GM04503 (cell line): ENCODE measurements at places on chromosomes 6 and 20.
A peak's percentile ranks its signal among the peaks of the same experiment; 100 is the strongest.

DNA sequence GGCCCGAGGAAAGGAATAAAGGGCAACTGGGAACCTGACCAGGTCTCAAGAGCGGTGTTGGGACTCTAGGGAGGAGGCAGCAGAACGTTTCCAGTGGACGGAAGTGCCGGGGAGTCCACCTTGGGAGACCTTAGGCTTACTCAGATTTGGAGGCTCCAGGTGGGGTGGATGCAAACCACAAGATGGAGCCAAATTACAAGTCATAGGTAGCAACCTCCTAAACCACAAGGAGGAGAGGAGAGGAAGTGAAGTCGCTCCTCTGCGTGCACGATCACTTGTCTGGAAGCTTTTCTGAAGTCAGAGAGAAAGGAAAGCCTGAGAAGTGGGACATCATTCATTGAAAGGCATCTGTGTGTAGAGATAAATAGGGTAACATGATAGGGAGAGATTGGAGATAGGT is 9.3 kb downstream of the HLA-DOA start:
- no peak for DNase-seq

GRCh38 chr6:16103722-16104121 is 25.2 kb upstream of the MYLIP start:
- no peak for DNase-seq

DNA sequence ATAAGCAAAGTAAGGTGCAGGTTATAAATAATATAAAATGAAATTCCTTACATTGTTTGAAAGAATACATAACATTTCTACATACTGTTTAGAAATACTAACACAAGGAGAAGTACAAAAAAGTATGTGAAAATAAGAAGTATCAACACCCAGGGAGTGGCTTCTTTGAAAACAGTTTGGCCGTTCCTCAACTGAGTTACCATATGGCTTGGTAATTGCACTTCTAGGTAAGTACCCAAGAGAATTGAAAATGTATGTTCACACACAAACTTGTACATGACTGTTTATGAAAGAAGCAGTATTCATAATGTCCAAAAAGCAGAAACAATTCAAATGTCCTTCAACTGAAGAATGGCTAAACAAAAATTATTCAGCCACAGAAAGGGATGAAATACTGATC is 30.7 kb downstream of the PAK5 start:
- DNase-seq = no peak

DNA sequence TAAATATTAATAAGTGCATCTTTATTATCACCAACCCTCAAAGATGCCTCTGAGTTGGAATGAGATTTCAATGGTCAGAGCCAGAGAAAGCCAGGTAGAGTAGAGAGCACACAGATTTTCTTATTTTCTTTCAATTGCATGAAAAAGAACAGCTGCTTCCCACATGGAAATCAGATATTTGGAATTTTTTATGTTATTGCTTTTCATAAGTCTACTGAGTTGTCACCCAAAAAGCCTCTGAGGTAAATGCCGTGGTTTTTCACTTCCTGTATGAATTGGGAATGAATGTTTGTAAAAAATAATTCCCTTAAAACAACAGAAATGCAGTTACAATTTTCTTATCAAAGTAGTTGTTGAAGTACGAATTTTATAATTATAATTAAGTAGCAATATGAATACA is 563.1 kb downstream of the RFPL4B start:
- no peak for DNase-seq

DNA sequence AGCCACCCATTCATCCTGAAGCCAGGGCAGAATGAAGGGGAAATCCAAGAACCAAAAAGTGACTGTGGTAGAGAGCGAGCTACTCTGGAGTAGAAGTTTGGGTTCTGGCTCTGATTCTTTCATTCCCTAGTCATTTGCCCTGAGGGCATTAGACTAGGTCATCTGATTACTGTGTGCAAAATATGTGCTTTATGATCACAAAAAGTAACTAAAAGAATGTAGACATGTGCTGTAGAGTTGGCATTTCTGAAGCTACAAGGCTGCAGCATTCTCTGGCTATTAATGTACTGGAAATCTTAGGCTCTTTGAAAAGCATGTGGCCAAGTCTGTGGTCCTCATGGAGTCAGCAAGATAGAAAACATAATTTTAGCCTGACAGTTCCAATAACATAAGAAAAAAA is 94.2 kb downstream of the TBC1D7 start:
- DNase-seq = peak; percentile 67

- DNase-seq = no peak
Observed at GRCh38 chr6:152173957-152174356, 366.5 kb downstream of the ESR1 start.

DNA sequence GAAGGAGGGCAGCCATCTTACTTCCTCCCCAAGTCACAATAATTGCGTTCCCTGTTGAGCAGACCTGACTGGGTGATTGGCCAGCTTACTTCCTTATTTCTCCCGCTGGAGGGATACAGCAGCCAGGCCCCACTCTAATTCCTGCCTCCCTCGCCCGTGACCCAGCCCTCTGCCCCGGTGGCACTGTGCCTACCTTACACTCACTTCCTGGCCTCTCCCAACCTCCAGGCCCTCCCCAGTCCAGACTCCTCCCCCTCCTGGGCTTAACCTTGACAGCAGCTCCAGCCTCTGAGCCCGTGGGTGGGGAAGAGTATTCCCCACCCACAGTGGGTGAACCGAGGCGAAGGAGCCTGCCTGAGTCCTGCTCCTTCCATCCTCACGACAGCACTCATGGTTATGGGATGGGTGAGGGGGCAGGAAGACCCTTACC is 3.0 kb downstream of the BAK1 start:
- DNase-seq = no peak

GRCh38 chr6:2977799-2978590 is 6.6 kb upstream of the SERPINB6 start:
- DNase-seq = no peak

- DNase-seq = no peak
Observed at GRCh38 chr6:80029470-80029869, 25.0 kb downstream of the TTK start.

DNA sequence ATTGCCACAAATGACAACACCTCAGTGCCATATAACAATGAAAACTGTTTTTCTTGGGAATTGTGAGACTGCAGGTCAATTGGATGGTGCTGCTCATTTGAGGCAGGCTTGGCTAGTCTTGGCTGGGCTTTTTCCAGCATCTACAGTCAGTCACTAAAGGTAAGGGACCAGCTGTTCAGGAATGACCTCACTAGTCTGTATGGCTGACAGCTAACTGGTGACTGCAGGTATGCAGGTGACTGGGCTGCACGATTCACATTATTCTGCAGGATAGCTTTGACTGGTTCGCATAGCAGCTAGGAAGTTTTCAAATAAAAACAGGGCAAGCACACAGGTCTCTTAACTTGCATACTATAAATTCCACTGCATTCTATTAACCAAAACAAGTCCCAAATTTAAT is 22.1 kb upstream of the HMGCLL1 start:
- DNase-seq = no peak

GRCh38 chr6:31588871-31589650 is 3.0 kb downstream of the LST1 start:
- DNase-seq = no peak

DNA sequence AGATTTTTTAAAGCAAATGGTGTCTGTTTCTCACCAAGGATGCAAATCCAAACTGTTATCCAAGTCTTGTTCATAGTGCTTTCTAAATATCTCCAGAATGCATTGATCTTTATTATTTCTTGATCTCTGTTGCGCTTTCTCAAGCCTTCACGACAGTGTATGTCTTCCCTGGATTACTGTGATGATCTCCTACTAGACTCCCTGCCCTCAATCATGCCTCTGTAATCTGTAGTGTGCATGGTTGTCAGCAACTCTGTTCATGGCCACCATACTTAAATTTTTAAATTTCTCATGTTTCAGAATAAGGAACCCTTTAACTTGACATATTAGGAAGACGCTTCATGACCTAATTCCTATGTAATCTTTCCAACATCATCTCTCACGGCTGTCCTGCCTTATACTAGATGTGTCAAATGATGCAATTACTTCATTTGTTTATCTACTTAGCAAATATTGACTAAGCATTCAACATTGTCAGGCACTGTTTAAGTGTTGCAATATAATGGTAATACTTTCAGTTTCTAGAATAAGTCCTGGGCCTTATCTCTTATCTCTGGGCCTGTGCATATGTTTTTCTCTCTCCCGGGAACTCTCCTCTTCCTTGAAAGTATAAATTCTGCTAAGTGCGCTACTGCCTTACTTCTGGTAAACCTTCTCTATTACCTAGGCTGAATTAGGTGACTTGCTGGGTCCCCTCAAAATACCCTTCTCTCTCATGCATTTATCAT is 25.6 kb upstream of the AHI1 start:
- DNase-seq = no peak

DNA sequence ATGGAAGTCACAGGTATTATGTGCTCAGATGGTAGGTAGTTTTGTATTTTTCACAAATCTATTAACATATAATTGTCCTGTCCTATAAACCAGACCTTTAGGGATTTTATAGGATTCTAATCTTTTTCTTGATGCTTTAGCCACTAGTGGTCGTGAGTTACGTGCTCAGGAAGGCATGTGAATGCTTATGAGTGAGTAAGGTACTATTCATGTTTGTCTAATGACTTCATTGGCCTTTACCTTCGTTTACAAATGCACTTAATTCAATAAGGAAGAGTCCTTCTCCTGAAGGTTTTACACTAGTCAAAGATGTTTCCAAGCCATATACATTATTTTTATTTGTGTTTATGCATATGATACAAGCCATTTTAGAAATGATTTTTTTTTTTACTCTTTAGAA is 23.0 kb downstream of the PACRG start:
- DNase-seq = no peak

DNA sequence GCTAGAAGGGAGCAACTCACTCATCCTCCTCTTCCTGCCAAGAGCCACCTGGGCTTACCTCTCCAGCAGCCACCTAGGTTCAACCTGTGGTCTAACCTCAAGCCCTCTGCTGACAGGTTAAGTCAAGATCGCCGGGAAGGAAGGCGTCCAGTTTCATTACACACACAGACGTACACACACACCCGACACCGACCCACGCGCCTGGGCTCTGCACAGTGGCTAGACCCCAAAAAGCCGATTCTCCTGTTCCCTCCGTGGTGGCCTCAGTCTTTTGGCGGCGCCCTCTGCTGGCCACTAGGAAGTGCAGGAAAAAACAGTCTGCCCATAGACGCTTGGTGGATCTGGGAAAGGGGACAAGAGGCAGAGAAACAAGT is 52.8 kb downstream of the MRPL14 start:
- DNase-seq = no peak

GRCh38 chr6:56115715-56116114 is 131.7 kb downstream of the COL21A1 start:
- DNase-seq = no peak

DNA sequence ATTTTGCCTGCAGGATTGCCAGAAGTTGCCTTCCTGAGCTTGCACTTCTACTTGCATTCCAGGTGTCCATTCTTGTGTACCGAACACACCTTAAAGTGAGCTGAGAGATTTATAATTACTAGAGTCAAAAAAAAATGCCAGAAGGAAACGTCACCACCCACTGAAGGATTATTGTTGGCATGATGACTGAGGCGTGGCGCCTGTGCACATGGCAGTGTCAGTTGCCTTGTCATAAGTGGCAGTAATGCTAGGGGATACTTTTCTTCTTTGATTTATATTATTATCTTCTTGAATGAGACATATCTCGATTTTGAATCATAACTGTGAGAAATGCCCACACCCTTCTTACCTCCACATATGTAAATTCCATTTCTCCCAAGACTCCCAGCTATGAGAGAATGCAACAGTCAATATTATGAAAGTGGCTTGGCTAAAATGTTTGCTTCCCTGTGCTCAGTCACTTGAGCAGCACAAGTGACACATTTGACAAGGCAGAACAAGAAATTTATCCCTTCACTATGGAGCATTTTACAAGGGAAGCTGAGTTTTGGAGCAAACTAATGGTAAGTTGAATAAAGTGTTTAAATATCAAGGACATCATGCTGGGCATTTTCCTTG is 149.5 kb upstream of the SASH1 start:
- DNase-seq = no peak

DNA sequence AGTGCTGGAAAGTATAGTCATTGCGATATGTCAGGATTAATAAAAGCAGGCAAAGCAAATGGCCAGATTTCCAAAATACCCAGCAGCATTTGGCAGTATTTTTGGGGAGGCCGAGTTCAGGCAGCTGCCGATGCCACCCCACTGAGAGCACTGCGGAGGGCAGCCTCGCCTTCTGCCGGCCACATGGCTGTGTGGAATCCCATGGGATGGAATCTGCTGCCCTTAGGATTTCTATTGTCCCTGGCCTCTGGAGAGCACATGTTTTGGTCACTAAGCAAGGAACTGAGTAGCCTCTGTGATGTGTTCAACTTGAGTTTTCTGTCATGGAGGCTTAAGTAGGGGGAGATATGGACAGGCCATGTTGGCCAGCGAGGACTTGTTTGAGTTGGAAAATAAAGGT is 123.0 kb downstream of the FARS2 start:
- no peak for DNase-seq

DNA sequence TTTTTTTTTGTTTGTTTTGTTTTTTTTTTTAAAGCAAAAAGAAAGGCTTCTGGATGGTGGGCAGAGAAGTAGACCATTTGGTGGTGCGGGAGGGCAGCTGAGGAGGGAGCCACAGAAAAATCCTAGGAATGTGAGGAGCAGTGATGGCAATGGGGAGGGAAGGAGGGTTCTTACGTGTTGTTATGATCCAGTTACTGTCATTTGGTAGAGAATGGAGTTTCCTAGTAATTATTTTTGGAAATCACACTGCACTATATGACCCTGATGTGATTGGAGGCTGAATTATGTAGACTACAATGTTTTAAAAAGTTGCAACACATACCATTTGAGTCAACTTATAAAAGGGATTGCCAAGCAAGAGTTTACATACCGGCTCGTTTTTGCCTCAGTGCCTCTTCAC is 22.1 kb downstream of the ADGRF5 start:
- DNase-seq = no peak

DNA sequence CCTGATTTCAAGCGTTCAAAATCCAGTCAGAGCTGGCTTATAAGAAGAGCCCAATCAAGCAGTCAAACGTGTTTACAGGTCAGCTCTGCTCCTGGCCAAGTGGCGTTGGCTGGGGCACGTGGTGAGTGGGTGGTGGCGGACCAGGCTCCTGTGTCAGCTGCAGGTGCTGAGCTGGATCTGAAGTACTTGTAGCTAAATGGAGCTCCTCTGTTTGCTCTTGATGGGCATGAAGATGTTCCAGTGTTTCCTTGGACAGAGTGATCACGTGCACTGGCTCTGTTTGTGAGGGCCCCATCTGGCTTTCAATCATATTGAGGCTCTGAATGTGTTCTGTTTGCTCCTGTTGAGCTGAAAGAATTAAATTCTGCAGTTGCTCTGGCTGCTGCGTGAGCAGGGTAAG is 10.2 kb upstream of the MICAL1 start:
- DNase-seq = no peak

GRCh38 chr20:37261714-37262113 is at the start of gene GHRH:
Gene GHRH, minus strand, starts transcription at chr20:37261814. Its CDS starts 4,925 bp downstream, at chr20:37256889.
- DNase-seq = no peak

DNA sequence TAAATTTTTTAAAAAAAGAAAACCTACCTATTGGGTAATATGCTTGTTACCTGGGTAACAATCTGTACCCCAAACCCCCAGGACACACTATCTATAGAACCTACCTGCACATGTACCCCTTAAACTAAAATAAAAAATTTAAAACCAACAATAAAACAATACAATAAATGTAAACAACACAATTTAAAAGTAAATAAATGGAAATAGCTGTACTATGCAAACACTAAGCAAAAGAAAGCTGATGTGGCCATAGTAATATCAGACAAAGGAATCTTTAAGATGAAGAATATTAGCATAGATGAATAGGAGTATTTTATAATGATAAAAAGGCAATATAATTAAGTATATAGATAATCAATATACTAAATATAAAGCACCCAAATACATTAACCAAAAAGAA is 50.3 kb downstream of the ROS1 start:
- DNase-seq = no peak
